ENCODE measurements at places on chromosomes 16 and 17.

DNA sequence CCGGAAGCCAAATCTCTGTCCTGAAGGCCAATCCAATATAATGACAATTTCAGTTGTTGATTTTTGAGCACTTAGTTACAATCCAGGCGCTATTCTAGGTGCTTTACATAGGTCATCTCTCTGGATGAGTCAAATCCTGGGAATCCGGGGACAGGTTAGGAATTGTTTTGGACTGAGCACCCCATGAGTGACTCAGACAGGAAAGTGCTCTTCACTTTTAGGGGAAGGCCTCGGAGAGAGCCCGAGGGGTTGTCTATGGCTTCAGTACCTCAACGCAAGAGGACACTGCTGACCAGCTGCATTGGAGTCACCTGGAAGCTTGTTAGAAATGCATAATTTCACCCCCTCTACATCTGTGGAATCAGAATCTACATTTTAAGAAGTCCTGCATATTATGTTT is 108.8 kb downstream of the IRX5 start:
- no peak for DNase-seq

- no peak for DNase-seq
These were observed 210.1 kb upstream of the HS3ST4 start for GRCh38 chr16:25481636-25482035.

DNA sequence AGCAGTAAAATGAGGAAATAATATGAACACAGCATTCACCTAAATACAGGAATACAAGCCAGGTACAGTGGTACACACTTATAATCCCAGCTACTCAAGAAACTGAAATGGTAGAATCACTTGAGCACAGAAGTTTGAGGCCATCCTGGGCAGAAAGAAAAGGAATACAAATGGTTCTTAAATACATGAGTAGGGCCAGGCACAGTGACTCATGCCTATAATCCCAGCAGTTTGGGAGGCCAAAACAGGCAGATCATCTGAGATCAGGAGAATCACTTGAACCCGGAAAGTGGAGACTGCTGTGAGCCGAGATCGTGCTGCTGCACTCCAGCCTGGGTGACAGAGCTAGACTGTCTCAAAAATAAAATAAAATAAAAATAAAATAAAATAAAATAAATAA is 23.0 kb upstream of the SMG8 start:
- no peak for DNase-seq

DNA sequence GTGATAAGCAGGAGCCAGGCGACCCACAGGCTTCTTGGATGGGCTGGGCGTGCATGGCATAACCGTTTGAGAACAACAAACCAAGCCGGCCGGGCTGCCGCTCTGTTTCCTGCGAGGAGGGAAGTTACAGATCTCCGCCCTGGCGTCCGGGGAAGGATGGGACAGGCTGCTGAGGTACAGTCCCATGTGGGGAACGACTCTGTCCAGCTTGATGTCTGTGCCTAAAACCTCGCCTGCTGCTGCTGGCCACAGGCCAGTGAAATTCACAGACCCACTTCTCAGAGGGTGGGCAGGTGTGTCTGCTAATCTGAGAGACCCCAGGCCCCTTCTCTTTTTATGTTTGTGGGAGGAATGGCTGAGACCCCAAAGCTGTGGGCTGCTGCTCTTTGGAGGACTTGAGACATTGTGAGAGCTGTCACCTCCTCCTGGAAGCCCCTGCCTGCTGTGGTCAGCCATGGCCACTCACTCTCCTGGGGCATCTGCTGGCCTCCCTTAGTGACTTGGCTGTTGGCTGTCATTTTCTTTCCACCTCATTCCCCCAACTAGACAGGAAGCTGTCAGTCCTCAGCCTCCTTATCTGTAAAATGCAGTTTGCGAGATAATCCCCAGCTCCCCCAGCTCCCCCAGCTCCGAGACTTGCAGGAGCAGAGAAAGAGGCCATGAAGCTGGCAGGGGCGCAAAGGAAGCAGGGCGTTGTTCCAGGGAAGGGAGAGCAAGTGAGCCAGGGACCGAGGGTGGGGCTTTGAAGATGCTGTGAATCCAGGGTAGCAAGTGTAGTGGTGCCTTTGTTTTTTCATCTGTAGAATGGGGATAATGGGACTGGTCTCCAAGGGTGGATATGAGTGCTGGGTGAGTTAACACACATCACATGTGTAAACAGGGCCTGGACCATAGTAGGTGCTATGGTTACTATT is 51.0 kb downstream of the CMIP start:
- no peak for DNase-seq

GRCh38 chr17:75418531-75418930 is 13.1 kb upstream of the GRB2 start:
- no peak for DNase-seq

DNA sequence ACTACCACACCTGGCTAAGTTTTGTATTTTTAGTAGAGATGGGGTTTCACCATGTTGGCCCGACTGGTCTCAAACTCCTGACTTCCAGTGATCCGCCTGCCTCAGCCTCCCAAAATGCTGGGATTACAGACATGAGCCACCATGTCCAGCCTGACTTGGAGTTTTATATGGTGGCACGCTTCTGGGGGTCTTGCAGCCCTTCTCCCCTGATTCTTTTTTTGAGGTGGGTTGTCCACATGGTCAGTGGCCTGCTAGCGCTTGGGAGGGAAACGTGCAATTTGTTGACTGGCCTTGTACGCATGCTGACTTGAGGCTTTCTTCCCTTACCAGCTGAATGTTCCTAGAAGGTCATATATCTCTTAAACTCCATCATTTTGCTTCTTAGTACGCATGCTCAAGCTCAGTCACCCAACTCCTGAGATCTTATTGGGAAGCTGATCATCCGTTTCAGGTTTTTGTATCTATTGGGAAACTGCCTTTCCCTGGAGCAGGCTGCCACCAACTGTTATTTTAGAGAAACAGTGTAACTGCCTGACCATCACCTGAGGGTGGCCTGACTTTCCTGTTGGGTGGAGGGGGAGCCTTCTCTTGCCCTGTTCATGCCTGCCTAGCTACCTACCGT is 13.7 kb upstream of the LDHD start:
- DNase-seq = no peak

GRCh38 chr16:5328546-5328945 is 231.0 kb upstream of the EEF2KMT start:
- DNase-seq = no peak

DNA sequence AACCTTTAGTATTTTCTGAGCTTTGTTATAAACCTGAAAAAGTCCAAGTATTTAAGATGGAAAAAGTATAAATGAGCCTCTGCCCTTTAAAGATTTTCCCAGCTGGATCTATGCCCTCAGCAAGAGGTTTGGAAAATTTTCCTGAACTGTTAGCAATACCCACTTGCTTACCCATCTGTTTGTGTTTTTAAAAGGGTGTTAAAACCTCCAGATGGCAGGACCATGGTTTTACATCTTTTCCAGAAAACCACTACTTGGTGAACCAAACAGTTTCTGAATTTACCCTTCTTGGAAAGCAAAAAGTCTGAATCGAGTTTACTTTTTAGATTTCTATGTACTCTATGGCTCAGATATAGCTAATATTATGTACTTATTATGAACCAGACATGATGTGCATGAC is 719 bp downstream of the PMFBP1 start:
- DNase-seq = no peak

- DNase-seq = peak; percentile 61
These were observed 111.7 kb downstream of the MAP2K6 start for GRCh38 chr17:69525920-69526841.

DNA sequence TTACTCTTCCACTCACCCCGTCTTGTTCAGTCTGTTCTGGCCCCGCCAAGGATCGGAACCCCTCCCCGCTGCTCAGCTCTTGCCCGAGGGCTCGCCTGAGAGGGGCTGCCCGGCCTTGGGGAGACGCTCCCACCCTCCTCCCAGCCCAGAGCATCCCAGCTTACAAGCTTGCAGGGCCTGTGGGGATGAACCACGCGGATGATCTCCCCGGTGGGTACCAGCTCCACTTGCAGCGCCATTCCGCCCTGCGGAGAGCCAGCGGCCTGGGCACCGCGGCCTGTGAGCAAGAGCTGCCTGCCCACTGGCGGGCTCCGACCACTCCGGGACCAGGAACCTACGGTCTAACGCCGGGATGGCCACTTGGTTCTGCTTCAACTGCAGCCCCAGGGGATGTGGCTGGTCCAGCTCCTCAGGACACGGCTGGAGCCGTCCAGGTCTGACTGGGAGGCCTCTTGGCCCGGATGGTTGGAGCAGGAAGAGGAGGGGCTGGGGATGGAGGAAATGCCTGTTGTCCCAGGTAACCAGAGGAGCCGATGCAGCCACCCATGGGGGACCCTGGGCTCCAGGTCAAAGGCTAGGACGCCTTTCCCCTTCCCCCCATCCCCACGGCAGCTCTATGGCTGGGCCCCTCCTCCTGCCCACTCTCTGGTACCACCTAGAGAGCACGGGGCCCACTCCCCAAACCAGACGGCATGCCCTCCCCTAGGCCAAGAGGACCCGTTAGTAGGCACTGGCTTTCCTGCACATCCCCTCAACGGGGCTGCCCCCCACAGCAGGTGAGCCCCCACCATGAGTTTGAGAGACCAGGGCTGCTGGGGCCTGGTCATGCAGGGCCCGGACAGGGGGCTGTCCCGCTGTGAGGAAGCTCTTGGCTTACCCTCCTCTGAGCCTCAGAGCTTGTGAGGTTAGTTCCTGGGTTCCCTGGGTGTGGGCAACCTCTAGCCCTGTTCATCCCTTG is at the start of gene MYO1C:
TSS of gene MYO1C (minus strand) at position 438 of the 958 bp plus-strand sequence. CDS start at position 239, 199 bp downstream.
- no peak for DNase-seq

GRCh38 chr16:63005356-63005755 is 969.1 kb upstream of the CDH8 start:
- DNase-seq = no peak

GRCh38 chr17:65231662-65232335 is 94.6 kb downstream of the RGS9 start:
- peak; percentile 85 for DNase-seq

GRCh38 chr17:1137465-1137894 is 42.3 kb downstream of the ABR start:
- DNase-seq = no peak

GRCh38 chr17:1304962-1305563 is 25.6 kb downstream of the TRARG1 start:
- no peak for DNase-seq

DNA sequence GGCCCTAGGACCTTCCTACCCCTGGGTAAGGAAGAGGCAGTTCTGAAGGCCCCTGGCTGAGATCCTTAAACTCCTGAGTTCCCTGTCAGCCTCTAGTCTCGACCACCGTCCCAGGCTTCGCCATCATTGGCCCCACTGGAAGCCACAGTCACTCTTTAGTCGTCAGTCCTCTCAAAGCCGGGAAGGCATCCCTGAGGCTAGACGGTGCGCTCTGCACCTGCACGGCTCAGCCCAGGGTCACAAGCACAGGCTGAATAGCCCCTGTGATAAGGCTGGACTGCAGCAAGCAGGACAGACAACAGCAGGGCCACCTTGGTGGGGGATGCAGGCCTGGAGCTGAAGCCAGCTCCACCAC is 3.3 kb upstream of the HEXIM1 start:
- no peak for DNase-seq

DNA sequence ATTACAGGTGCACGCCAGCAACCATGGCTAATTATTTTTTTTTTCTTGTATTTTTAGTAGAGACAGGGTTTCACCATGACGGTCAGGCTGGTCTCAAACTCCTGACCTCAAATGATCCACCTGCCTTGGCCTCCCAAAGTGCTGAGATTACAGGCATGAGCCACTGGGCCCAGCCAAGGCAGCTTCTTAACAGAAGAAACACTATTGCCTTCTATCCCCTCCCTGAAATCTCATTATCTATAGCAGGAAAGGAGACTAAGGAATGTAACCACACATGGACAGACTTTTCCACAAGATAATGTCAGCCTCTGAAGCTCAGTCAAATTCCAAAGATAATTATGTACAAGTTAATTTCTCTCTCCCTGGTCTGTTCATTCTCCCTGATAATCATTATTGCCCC is 5.7 kb upstream of the ZP2 start:
- DNase-seq = no peak

- DNase-seq = no peak
These were observed 19.2 kb downstream of the FLOT2 start for GRCh38 chr17:28878158-28878910.

DNA sequence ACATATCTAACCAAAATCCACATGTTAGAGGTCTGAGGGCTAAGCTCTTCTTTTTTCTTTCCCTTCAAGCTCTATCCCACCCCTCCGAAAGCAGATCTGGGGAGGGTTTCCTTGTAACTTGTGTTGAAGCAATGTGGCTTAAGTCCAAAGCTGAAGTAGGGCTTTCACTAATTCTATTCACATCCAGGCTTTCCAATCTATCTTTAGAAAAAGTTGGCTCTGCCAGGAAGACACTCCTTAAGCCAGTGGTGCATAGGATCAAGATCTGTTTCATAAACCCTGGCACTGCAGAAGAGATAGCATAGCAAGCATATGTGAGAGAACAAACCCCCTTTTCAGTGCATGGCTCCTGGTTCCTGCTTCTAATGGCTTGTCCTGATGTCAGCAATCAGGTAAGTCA is 34.9 kb upstream of the DHX40 start:
- no peak for DNase-seq

DNA sequence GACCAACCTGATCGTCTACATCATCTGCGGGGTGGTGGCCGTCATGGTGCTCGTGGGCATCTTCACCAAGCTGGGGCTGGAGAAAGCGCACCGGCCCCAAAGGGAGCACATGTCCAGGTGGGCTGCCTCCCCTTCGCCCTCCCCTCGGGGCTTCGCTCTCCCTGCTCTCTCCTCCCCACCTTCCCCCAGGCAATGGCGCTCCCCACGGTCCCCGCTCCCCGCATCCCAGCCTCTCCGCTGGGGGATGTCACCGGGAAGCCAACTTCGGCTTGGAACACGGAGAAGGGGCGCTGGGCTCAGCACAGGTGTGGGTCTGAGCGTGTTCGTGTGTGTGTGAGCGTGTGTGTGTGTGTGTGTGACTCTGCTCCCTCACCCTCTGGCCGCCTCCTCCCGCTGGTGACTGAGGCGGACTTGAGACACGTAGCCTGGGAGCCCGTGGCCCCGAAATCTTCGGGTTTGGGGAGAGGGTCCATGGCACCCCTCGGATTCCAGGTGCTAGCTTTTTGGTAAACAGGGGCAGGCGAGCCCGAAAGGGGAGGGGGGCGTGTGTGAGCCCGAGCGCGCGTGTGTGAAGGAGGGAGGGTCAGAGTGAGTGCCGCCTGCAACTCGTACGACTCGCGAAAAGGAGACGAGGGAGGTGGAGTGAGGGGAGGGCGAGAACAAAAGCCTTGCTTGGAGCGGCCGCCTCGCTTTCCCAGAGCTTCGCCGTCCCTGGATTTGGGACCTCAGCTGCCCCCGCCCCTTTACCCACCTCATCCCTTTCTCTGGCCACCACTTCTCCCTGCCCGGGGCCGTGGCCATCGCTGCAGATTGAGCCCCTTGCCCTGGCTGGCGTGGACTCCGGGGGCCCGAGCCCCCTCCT is 1.3 kb downstream of the SHISA9 start:
- DNase-seq = no peak

DNA sequence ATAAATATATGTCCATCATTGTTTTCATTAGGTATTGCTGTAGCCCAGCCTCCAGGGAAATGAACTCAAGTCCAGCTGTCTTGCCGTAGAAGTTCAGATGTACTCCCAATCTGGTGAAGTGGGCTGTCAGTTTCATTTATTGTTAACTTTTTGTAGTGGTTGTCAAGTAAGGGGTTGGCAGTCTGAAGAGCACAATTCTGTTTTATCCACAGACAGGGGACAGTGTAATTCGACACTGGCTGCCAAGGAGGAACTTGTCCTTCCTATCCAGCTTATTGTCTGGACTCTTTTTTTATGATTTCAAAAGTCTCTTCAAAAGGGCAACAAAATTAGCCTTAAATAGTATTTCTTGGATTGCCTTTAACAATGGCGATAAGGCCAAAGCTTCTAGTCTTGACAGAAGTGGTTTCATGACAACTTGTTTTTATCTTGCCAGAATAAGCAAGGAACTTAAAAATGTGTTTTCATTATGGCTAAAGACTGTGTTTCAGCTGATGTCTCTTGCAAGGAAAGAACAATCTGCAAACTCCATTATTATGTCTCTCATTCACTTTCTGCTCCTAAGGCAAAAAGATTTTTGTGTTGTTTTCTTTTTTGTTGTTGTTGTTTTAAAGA is 73.9 kb upstream of the TANC2 start:
- no peak for DNase-seq
